Muscle of leg (tissue), 16 donors: ENCODE measurements at places on chromosomes 3 and 15.
A peak's percentile ranks its signal among the peaks of the same experiment; 100 is the strongest.

- no peak for DNase-seq
Observed at GRCh38 chr15:99449514-99449913, 116.3 kb upstream of the MEF2A start.

DNA sequence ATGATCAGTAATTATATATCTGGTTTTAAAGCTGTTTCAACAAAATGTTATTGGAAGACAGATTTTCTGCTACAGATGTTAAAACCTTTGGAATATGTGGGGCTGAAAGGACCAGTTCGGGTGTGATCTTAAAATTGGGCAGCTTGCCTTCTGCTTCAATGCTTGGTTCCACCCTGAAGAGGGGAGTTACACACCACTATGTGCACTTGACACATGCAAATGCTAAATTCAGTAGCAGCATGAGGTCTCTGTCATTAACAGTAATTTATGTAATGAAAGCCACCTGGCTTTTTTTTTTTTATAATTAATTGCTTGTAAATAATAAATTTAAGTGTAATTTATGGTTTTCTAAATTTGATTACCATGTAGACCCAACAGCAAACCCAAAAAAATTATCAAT, 24.6 kb downstream of the CDIN1 start:
- DNase-seq: no peak

- peak; percentile 39 for DNase-seq
Observed at GRCh38 chr3:122091602-122092295, 36.6 kb downstream of the CD86 start.

GRCh38 chr15:59539799-59540198, 71.8 kb upstream of the GCNT3 start:
- no peak for DNase-seq

- peak; percentile 65 for DNase-seq
Observed at GRCh38 chr3:54071601-54072000, 50.8 kb upstream of the CACNA2D3 start.

DNA sequence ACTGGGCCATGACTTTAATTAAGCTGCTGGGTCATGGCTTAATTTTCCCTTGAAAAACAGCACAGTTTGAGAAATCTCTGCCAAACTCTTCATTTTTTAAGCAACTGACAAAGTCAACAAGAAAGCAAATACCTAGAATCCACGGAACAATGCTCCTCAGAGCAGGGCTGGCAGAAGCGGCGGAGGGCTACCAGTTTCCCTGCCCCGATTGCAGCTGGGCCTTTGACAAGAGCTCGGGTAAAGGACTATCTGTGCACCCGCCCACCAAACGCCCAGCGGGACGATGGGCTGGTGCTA, 1.2 kb downstream of the GOLIM4 start:
- no peak for DNase-seq

GRCh38 chr15:60973637-60974415, 255.3 kb downstream of the RORA start:
- no peak for DNase-seq

DNA sequence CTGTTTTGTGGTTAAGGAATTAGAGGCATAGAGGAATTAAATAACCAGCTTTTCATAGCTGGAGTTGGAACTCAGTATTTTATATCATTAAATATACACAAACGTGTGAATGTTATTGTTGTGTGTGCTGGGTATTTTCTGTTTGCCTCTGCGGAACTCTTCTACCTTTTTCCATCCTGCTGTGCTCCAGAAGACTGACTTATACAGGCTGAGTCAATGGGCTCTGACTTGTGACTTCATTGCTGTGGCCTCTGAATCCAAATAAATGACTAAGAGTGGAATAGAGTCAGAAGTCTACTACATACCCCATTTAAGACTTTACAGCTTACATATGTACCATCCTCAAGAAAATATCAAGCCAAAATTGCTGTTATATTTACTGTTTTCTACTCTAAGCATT, 17.6 kb downstream of the ARIH1 start:
- no peak for DNase-seq

DNA sequence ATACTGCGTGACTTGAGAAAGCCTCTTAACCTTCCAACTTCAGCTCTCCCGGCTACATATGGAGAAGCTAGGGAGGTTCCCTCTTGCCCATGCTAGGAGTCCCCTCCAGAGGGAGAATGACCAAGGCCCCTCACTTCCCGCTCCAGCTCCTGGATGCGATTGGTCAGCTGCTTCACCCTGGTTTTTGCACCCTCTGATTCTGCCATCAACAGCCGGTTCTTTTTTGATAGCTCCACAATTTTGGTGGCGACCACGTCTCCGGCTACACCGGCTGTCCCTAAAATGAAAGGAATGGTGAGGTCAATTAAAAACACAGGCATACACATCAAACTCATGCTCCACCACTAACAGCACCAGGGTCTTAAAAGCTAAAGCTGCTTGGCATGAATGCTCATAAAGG, 20.6 kb downstream of the CCDC13 start:
- DNase-seq: no peak

DNA sequence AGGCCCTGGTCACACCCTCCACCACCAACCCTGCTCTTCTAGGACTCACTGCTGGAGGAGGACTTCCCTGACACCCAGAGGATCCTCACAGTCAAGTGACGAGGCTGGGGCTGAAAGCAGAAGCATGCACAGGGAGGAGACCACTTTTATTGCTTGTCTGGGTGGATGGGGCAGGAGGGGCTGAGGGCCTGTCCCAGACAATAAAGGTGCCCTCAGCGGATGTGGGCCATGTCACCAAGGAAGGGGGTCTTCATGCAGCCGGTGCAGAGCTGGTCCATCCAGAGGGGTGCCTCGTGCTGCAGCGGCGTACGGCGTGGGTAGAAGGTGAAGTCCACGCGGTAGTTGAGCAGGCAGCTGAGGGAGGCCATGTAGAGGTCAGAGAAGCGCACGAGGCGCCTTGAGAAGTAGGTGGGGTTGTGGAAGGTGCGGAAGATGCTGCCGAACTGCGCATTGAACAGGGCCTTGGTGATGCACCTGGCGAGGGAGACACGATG, 9.4 kb downstream of the NT5DC2 start:
- DNase-seq: no peak

- DNase-seq: no peak
Observed at GRCh38 chr3:9945358-9945757, 6.8 kb downstream of the PRRT3 start.

DNA sequence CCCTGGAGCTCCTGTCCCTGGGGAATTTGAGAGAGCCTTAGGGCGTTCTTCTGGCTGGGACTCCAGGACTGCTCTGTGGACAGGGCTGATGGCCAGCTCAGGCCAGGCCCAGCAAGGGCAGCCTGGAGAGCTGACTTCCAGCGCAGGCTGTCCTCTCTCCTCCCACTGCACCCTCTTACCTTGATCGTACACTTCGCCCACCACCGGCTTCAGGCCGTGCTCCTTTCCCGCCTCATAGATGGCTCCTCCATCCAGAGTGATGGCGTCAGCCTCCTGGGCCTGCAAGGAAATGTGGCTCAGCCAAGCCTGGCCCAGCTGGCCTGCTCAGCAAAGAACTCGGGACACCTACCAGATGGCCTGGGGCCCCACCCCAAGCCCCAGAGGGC, 3.1 kb downstream of the MELTF start:
- DNase-seq: peak; percentile 7

GRCh38 chr3:72171463-72171881, 386.5 kb upstream of the PROK2 start:
- DNase-seq: peak; percentile 68

GRCh38 chr3:156615592-156616173, 58.7 kb upstream of the TIPARP start:
- no peak for DNase-seq

GRCh38 chr3:175573226-175573625, 714.1 kb downstream of the NAALADL2 start:
- no peak for DNase-seq

DNA sequence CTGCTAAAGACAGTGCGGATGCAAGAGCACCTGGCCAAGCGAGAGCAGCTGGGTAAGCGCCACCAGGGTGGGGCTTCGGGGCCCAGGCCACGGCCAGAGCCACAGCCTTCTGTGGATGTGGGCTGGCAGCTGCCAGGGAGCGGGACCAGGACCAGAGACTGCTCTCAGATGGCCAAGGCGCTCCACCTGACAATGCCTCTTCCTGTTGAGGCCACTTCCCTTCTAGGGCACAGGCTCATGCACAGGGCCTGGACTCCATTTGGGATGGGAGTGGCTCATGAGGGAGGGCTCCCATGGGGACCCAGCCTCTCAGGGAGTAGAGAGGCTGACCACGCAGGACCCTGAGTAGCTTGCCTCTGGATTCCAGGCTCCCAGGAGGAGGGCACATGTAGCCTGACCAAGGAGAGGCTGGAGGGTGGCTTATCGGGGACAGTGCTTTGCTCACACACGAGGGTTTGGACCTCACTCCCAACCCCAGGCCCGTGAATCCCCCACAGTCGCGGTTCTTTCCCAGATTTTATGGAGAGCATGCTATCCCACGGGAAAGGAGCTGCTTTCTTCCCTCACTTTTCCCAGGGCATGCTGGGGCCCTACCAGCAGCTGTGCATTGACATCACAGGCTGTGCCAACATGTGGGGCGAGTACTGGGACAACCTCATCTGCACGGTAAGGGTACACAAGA, 25.1 kb downstream of the ACAA1 start:
- DNase-seq: no peak

DNA sequence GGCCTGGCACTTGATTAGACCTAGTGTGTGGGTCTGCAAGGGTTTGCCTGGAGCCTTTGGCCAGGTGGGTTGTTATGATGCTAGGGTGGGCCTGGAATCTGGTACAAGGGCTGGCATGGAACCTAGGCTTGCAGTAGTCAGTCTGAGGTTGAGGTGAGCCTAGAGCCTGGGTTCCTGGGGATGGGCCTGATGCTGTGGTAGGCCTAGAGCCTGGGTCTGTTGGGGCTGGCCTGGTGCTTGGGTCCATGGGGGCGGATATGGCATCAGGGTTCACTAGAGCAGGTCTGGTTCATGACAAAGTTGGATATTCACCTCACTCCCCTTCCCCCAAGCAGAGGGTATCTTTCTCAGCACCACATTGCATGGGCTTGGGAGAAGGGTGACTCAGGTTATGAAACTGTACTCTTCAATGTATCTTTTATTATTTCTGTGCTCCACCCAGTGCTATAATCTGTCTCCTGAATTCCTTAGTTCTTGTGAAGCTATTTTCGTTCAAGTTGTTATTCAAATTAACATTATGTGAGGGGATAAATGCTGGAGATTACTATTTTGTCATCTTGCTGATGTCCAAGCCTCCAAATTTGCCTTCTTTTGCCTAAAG, 274.4 kb downstream of the NFKBIZ start:
- no peak for DNase-seq

GRCh38 chr3:121488628-121489027, 57.2 kb downstream of the POLQ start:
- DNase-seq: no peak

DNA sequence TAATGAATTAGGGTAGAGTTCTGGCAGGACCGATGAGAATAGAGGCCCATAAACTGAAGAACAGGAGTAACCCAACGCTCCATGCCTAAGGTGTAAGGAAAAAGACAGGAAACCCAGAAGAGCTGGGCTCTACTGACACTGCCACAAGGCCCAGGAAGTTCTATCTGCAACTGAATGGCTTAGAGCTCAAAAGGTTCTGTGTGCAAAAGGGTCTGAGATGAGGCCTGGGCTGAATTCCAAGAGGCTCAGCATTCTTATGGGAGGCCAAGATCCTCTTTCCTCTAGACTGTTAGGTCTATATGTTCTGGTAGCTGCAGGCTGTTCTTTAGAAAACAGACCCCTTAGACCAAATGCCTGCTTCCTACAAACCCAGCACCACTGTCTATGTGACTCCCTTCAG, 30.5 kb upstream of the PRSS50 start:
- DNase-seq: peak; percentile 48

DNA sequence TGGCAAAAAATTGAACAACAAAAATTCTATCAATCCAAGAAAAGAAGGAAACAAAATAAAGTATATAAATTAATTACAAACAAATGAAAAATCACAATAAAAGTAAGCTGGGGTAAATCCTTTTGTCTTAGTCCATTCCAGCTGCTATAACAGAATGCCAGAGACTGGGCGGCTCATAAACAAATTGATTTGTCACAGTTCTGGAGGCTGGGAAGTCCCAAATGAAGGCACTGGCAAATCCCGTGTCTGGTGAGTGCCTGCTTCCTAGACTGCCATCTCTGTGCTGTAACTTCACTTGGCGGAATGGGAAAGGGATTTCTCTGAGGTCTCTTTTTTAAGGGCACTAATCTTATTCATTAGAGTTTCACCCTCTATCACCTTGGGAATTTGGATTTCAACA, 53.6 kb upstream of the RPL35A start:
- DNase-seq: peak; percentile 34

- DNase-seq: peak; percentile 72
Observed at GRCh38 chr15:89018207-89018606, 70.0 kb upstream of the ABHD2 start.

DNA sequence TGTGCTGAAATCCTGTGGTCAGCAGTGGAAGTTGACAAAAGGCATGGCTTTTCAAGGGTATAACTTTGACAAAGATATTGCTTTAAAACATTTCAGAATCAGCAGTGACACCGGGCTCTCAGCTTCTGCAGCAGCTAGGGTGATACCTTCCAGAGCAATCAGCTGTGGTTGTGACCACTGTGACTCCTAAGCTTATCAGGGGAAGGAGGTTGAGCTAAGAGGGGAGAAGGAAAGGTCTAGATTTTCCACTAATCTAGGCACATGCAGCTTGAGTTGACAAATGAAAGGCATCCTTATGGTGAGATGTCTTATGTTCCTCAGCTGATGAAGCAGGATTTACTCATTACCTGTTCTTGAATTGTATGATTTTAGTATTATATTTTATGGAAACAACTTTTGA, 16.3 kb upstream of the LRRFIP2 start:
- DNase-seq: no peak

DNA sequence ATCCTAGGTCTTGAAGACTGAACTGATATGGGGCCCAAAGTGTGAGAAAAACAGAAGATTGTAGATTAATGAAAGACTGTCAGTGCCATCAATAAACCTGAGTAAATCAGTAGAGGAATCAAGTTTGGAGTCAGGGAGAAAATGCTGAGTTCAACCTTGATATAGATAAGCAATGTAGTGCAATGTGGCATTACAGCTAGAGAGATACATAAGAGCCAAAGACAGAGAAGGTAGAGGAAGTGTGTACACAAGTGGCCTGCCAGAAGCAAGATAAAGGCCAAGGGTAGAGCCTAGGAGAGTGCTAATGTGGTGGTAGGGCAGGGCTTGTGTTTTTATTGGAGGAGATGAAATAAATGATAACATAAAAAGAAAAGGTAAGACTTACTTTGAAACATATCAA, 26.0 kb upstream of the EID1 start:
- no peak for DNase-seq

- DNase-seq: peak; percentile 17
Observed at GRCh38 chr3:107543666-107544065, 20.9 kb downstream of the BBX start.
